ENCODE measurements at places on chromosomes 7 and 10.

- no peak for DNase-seq
These were observed 69.6 kb downstream of the SHOC2 start for GRCh38 chr10:110989016-110989415.

DNA sequence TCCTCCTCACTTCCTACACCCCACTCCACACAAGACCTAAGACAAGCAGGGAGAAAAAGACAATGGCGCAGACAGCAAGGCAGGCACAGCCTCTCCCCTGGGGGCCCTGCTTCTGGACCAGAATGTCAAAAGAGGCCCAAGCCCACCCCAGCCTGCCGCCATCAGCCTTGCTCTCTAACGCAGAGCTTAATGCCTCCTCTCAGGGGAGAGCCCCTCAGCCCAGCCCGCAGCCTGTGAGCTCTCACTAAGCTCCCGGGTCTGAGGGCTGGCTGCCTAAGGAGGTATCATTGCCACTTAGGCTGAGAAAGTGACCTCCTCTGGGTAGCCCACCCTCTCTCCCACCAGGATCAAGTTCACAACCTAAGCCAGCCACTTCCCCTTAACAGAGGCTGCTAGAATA lies 16.7 kb downstream of the SLIT1 start:
- DNase-seq = no peak

GRCh38 chr10:85458324-85458723 lies 908.3 kb downstream of the GRID1 start:
- DNase-seq = no peak

GRCh38 chr10:17873946-17874345 lies 64.8 kb downstream of the MRC1 start:
- DNase-seq = no peak

- no peak for DNase-seq
These were observed 51.5 kb upstream of the OSBPL3 start for GRCh38 chr7:25031432-25031831.

DNA sequence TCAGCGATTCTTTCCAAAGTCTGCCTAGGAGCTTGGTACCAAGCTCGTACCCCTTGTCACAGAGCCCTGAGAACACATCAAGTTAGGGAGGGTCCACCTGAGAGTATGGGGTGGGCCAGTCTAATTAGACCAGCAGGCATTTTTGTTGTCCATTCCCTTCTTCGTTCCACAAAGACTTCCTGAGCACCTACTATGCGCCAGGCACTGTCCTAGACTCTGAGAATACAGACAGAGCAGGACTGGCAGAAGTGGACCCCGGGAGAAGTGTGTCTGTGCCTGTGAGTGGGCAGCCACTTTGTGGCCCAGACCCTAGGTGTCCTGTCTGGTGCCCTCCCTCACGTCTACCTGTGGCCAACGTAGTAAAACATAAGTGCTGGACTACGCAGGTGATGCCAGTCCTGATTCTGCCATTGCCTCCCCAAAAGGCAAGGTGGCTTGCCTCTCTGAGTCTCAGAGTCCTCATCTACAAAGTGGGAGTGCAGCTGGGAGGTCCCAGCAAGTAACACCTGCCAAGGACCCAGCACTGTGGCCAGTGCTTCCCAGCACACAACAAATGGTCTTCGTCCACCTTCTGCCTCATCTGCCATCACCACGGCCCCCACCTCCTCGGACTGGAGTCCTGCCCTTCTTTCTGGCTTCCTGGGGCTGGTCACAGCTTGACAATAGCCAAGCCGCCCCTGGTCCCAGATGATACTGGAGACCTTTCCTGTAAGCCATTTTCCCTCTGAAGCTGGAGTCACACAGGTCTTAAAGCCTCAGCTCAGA lies 54.3 kb upstream of the DUSP5 start:
- DNase-seq = no peak
